ENCODE measurements at places on chromosomes 7 and 10. TPM values are rescaled to one million over a fixed set of nuclear protein-coding genes. Genes with fewer than 3 reads are reported as not detected.
A peak's percentile ranks its signal among the peaks of the same experiment; 100 is the strongest.

FXYD4 gene
- total RNA-seq = not detected

RBAK gene
- 1.3 TPM for total RNA-seq

LIPJ gene
- not detected for total RNA-seq

FMC1 gene
- total RNA-seq = 0.25 TPM

MMP21 gene
- not detected for total RNA-seq

NCAPG2 gene
- 15.6 TPM for total RNA-seq

- DNase-seq = no peak
Measured at GRCh38 chr10:44968500-44969400, 9.1 kb downstream of the RASSF4 start.

DNA sequence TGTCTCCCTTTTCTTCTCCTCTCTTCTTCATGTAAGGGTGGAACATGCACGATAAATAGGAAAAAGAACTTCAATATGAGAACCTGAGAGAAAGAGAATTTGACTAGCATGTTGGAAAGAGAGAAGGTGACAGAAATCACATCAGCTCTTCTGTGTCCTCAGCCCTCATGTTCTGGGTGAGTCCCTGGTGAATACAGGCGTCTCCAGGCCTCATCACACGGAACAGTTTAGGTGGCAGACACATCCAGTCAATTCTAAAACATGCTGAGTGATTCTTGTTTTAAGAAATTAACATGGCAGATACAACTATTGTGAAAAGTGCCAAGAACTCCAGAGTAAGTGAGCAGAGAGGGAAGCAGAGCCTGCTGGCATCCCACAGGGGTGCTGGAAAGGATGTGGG lies 96.1 kb downstream of the FAM107B start:
- DNase-seq = no peak

DNA sequence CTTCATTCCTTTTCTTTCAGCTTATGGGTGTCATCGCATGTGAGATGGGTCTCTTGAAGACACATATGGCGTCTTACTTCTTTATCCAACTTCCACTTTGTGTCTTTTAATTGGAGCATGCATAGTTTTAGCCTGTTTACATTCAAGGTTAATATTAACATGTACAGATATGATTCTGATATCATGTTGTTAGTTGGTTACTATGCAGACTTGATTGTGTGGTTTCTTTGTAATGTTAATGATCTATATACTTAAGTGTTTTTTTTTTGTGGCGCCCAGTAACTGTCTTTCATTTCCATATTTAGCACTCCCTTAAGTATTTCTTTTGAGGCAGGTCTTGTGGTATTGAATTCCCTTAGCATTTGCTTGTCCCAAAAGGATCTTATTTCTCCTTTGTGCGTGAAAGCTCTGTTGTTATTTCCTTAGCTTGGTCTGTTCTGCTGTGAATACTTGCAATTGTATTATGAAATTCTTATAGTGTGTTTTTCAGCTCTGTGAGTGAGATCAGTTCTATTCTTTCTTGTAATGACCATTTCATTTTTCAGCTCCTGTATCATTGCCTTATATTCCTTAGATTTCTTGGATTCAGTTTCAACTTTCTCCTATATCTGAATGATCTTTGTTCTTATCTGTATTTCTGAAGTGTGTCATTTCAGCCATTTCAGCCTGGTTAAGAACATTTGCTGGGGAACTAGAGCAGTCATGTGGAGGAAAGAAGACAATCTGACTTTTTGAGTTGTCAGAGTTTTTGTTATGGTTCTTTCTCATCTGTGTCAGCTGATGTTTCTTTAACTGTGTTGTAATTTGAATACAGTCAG lies 88.4 kb downstream of the ABCA13 start:
- no peak for DNase-seq

DNA sequence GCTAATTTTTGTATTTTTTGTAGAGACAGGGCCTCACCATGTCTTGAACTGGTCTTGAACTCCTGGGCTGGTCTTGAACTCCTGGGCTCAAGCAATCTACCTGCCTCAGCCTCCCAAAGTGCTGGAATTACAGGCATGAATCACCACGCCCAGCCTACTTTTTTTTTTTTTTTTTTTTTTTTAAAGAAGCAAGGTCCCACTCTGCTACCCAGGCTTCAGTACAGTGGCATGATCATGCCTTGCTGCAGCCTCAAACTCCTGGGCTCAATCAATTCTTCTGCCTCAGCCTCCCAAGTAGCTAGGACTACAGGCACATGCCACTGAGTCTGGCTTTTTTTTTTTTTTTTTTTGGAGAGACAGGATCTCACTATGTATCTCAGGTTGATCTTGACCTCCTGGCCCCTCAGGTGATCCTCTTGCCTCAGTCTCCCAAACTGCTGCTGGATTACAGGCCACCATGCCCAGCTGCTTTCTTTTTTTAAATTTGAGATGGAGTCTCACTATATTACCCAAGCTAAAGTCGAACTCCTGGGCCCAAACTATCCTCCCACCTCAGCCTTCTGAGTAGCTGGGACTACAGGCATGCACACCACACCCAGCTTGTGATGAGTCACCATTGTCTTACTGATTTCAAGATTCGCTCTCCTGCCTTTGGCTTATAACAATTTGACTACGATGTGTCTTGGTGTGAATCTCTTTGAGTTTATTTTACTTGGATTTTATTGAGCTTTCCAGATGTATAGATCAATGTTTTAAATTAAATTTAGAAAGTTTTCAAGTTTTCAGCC lies 9.0 kb downstream of the RPEL1 start:
- DNase-seq = peak; percentile 39

GRCh38 chr7:64300641-64301405 lies 12.9 kb upstream of the ZNF736 start:
- DNase-seq = no peak

DNA sequence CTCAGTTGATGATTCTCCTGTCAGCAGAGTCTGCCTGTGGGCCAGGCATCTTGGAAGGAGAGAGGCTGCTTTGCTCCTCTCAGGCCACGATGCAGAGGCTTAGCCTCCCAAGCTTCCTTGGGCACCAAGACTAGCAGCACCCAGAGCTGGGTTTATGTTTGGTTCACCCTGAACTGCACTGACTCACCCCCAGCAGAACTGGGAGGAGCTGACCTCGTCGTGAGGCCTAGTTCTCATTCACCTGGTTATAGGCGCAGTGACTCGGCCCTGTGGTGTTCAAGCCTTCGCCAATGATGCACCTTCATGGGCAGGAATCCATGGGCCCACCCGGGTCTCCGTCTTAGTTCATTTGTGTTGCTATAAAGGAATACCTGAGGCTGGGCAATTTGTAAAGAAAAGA lies 122.0 kb upstream of the ZNF438 start:
- no peak for DNase-seq

DNA sequence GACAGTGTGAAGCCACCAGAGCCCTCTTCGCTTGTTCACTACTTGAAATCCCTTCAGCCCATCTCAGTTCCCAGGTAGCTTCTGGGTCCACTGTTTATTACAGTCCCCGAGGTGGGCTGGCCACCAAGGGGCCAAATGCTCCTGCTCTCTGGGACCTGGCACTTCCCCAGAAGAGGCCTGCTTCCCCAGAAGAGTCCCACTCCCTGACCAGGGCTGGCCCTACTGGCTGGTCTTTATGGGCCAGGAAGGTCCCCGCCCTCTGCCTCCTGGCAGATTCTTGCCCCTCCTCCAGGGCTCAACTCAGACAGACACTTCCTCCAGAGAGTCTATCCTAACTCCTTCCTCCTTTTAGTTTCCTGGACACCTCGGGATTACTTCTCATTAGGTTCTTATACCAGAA lies 70.7 kb upstream of the LRRC18 start:
- no peak for DNase-seq

DNA sequence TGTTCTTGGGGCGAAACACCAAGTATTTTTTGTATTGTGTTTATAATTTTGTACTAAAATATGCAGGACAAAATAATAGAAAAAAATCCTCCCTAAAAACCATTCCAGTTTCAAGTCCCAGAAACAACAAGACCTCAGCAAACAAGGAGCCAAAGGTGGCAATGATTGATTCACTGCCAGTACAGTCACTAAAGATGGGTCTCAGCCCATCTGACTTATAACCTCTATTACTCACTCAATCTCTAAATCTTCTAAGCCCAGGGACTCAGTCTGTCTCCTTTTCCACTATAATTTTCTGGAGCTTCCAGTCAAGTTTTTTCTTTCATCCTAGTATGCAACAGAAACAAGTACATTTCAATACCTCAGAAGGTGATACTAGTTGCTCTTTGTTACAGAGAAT lies 33.3 kb downstream of the SNX13 start:
- peak; percentile 33 for DNase-seq

DNA sequence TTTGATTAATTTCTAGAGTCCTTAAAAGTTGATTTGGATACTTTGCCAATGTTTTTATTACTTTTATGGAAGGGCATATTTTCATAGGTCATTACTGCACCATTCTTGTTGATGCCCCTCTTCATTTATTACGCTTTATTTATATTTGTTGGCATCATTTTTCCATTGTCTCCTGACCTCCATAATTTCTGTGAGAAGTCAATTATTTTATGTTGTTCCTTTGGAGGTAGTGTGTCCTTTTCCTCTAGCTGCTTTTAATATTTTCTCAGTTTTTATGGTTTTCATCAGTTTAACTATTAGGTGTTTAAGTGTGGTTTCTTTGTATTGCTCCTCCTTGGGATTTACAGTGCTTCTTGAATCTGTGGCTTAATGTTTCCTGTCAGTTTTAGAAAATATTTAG lies 134.9 kb downstream of the SAMD9 start:
- no peak for DNase-seq

GRCh38 chr10:114577133-114577532 lies 80.9 kb downstream of the ABLIM1 start:
- DNase-seq = peak; percentile 49

- DNase-seq = peak; percentile 41
Measured at GRCh38 chr7:120981888-120982615, 6.5 kb upstream of the CPED1 start.

- DNase-seq = no peak
Measured at GRCh38 chr10:133237588-133238465, at the start of gene VENTX. Gene VENTX, plus strand, starts transcription at chr10:133237855. Its CDS starts 60 bp downstream, at chr10:133237915.

- DNase-seq = no peak
Measured at GRCh38 chr7:105122619-105123018, 108.6 kb downstream of the KMT2E start.

DNA sequence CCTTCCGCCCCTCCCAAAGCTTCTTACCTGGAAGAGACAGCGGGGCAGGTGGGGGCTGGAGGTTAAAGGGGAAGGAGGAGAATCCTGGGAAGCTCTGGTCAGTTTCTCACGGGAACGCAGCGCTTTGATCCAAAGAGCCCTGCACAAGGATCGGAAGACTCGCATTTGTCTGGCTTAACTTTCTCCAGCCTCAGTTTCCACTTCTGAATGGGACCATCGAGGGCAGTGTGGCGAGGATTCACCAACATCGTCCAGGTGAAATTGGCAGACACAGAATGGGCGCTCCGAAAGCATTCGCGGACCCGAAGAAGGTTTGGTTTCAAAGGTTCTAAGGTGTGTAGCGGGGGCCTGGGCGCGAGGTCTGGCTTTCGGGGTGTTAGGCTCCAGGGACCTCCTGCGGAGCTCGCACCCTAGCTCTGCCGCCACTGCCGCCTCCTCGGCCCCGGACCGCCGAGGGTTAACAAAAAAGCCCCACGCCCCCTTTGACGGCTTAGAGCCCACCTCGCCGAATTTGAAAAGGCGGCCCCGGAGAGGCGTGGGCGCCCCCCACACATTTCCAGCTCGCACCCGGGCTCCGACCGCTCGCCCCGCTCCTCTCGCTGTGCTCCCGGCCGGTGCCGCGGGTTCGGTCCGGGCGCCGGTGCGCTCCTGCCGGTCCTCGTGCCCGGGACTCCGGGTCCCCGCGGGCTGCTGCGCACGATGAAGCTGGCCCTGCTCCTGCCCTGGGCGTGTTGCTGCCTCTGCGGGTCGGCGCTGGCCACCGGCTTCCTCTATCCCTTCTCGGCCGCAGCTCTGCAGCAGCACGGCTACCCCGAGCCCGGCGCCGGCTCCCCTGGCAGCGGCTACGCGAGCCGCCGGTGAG lies at the start of gene COL26A1:
Gene COL26A1 (plus strand): TSS at position 542 of the 862 bp plus-strand sequence. CDS start 158 bp downstream, at position 700.
- DNase-seq = peak; percentile 27

DNA sequence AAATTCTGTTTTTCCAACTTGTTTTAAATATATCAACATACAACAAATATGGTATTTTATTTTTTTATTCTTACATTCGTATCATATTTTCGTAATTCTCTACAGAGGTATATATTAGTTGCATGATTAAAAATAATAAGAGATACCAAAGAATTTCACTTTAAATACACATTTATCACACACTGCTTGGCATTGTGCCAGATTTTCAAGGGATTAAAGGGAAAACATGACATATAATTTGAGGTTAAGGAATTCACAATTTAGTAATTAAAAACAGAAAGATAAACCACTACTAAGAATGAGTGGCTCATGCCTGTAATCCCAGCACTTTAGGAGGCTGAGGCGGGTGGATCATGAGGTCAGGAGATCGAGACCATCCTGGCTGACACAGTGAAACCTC lies 484.7 kb upstream of the SORCS1 start:
- DNase-seq = no peak

- DNase-seq = no peak
Measured at GRCh38 chr7:22717760-22718159, 9.2 kb upstream of the IL6 start.

DNA sequence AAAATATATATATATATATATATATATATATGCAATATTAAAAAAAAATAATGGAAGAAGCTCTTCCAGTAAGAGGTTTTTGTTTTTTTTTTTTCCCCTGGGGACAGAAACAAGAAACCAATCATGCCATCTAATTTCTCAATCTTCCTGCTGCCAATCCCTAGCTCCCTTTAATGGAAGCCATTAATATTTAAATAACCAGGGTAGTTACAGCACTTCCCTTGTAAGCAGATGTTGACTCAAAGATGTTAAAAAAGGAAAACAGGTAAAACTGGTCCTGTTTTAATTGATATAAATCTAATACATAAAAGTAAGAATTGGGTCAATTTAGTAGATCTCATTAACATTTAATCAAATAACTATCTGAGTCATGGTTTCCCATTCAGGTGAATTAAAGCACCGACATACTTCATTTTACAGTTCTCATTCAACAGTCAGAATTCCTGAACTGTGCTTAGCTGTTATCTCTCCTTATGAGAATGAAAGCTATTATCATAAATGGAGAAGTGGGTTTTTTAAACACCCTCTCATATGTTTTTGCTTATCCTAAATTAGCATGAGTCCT lies 22.6 kb downstream of the CPVL start:
- DNase-seq = no peak
